Common myeloid progenitor, CD34-positive (primary cell): ENCODE measurements at places on chromosomes 7 and 10.

GRCh38 chr7:130649004-130649790, 19.4 kb downstream of the COPG2 start:
- no peak for DNase-seq

GRCh38 chr7:80078159-80078731, 56.4 kb upstream of the GNAI1 start:
- DNase-seq: peak; percentile 78

- DNase-seq: no peak
These were observed 57.6 kb upstream of the USP6NL start for GRCh38 chr10:11668847-11669610.

DNA sequence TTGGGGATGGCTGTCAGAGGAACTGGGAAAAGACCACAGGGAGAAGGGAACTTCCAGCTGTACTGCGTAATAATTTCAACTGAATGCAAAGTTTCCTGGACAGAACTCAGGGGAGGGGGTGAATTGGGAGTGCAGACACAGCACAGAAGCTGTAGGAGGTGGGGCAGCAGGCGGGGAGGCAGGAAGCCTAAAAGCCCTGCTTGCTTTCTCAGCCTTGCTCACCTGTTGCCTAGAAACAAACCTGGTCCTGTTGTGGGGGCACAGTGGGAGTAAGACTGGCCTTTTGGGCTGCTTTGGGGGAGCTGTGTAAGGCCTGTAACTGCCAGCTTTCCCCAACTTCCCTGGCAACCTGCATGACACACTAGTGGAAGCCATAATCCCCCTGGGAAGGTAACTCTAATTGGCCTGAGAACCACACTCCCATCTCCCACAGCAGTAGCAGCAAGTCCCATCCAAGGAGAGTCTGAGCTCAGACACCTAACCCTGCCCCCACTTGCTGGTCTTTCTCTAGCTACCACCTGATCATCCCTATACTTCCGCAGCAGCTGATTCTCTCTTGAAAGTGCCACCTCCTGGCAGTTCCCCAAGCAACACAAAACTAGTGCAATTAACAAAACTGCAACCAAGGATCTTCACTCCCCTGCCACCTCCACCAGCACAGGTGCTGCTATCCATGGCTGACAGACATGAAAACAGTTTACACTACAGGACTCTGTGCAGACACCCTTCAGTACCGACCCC, 1239.3 kb downstream of the SORCS1 start:
- DNase-seq: no peak

- no peak for DNase-seq
These were observed 76.1 kb upstream of the KCNMA1 start for GRCh38 chr10:77713521-77714280.

DNA sequence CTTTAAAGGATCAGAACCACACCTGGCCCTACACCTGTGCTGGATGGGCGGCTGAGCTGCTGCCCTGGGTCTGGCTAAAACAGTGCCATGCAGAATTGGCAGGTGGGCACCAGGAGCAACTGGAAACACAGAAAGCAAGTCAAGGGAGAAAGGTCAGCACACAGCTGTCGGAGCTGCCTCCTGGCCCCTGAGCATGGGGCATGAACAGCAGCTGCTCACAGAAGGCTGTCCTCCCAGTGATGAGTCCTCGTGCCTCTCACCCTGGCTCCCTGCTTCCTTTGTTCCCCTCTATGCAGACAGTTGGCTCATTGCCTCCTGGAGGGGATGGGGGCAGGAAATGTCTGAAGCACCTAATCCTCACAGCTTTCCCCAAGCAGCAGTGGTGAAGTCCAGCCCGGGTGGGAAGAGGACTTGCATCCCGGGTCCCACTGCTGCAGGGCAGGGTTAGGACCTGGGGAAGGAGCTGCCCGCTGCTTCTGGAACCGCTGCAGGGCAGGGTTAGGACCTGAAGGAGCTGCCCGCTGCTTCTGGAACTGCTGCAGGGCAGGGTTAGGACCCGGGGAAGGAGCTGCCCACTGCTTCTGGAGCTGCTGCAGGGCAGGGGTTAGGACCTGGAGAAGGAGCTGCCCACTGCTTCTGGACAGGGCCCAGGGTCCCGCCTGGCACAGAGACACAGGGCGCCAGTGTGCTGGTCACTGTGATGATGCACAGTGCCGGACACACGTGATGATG, 37.3 kb downstream of the VIPR2 start:
- DNase-seq: no peak
